ENCODE measurements at places on chromosomes 6 and 20.

DNA sequence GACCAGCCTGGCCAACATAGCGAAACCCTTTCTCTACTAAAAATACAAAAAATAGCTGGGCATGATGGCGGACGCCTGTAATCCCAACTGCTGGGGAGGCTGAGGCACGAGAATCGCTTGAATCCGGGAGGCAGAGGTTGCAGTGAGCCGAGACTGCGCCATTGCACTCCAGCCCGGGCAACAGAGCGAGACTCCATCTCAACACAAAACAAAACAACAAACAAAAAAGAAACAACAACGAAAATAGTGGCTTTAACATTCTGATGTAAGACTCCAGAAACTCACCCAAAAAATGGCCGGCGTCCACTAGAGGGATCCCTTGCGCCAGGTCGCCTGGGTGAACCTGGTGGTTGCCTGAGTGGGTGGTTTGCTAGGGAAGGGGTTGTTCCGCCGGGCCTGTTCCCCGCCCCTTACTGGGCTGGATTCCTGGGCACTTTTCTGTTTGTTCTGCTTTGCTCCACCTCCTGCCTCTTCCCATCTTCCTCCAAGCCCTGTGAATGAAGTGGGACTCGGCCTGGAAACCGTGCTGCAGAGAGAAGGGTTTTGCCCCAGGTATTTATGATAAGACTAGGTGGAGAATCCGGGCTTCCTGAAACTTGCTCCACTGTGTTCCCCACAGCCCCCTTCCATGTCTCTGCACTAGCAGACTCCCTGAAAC, 1.5 kb downstream of the PABPC1L start:
- no peak for DNase-seq

GRCh38 chr6:85077098-85077497, 312.7 kb upstream of the TBX18 start:
- DNase-seq = no peak

DNA sequence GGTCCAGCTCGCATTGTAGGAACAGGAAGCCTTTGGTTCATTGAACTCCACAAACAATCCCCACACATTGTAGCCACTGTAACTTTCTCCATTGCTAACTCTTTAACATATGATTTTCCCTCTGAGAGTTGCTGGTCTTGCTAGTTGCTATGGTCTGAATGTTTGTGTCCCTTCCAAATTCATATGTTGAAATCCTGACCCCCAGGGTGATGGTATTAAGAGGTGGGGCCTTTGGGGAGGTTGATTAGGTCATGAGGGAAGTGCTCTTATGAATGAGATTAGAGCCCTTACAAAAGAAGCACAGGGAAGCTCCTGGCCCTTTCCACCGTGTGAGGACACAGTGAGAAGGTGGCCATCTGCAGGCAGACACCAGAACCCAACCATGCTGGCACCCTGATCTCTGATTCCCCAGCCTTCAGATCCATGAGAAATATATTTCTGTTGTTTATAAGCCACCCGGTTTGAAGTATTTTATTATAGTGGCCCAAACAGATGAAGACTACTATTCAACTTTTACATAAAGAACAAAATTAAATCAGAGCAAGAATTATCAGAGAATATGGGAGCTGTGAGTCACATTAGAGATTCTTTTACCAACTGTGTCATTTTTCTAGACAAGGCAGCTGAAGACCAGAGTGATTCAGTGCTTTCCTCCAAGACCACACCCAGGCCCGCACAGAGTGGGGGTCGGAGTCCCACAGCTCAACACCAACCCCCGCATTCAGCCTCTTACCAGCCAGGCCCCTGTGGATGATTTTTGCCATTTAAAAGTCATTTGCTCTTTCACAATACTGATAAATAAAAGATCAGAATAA, 143.0 kb downstream of the SAMD5 start:
- DNase-seq = no peak

- DNase-seq = no peak
Measured at GRCh38 chr20:59404749-59405148, 104.3 kb downstream of the EDN3 start.

DNA sequence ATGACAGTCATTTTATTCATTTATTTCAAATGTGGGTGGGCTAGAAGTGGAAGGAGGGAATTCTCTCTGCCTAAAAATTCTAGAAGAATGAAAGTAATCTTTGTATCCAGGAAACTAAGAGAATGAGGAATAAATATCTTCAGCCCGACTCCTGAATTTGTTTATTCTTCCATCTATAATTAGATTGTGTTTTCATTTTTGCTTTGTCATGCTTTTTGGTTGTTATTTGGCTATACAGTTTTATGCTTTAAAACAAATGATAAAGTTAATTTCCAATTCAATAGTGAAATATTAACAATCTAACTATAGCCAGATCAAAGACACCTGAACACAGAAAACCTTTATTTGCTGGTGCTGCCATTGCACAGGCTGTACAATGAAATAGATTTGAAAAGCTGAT, 521.3 kb downstream of the KIF16B start:
- DNase-seq = no peak

DNA sequence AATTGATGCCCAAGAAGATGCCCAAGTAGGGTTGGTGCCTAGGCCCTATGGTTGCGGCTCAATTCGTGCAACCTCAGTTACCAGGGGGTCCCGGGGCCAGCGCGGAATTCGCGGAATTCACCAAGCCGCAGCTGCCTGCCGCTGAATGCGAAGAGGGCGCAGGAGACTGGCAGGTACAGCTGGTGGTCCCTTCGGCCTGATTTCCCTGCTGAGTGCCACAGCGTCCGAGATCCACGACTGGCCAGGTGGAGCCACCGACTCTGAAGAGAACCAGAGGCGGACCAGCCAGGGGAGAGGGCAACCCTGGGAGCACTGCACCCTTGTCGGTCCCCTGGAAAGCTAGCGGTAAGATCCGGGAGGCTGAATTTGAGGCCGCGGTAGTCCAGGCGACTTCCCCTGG, 6.8 kb upstream of the TFAP2D start:
- DNase-seq = no peak

DNA sequence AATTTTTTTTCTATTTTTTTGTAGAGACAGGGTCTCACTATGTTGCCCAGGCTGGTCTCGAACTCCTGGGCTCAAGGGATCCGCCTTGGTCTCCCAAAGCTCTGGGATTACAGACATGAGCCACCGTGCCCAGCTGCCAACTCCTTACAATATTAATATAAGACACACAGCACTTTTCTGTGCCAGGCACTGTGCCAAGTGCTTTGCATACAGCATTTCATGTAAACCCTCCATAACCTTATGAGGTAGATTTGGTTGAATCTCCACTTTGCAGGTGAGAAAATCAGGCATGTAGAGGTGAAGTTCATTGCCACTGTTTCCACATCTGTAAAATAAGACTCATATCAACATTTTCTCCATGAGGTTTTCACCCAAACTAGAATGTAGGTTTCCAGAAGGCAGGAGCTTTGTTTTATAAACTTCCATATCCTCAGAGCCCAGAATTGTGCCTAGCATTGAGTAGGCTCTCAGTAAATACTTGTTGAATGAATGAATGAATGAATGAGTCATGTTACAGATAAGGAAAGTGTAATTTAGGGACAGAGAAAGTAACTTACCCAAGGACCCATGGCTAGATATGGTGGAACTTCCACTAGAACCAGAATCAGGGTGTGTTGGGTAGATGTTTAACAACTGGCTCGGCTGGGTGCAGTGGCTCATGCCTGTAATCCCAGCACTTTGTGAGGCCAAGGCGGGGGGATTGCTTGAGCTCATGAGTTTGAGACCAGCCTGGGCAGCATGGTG, 3.0 kb upstream of the CTNNBL1 start:
- DNase-seq = no peak

DNA sequence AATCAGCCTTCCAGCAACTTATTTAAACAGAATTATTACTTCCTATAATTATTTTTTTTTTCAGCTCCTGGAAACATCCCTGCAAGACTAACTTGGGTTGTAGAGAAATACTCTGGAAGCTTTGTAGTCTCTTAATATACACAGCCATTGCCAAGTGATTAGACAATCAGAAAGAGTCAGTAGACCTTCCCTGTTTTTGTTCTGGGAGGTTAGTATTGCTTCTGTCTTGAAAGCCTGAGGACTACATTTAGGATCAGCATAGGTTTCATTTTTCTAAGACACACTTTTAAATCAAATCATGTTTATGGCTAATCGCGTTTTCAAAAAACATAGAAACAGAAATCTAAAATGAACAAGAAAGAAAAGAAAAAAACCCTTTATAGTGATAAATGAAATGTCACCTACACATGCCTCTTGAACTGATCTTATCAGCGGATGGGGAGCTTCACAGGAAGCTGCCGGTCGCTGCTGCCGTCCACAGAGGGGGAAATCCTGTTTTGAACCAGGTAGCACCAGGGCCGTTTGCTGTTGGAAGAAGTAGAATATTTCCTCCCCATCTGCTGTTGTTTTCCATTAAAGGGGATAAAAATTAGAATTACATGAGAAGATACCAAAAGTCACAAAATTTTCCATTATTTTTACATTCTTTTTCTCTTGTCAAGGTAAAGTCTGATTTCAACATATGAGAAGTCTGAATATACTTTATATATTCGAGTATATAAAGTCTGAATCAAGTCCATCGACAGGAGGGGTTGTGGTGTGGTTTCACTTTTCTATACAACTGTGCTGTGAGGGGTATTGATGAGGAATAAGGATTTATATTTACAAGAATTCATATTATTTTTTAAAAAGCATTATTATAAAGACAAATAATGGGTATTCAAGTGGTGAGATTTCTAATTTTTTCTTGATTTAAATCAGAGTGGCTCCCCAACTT, 94.6 kb downstream of the ARMC2 start:
- no peak for DNase-seq

Data from H54 (cell line).